NCI-H748 treated with DMSO at 0.1 percent for 48 hours (cell line): ENCODE measurements at places on chromosomes 16 and 17.

DNA sequence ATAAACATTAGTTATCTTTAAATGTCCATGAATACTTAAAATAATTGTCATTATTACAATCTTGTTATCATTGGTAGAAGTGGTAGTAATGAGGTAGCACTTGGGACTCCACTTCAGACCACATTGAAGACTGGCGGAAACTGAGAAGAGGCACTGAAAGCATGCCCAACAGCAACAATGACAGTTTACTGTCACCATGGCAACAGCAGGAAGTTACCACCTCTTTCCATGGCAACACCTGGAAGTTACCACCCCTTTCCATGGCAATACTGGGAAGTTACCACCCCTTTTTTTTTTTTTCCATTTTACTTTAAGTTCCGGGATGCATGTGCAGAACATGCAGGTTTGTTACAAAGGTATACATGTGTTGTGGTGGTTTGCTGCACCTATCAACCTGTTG is 494.9 kb upstream of the RBFOX1 start:
- DNase-seq, result no peak

GRCh38 chr17:78563189-78564145 is 13.7 kb downstream of the DNAH17 start:
- no peak for DNase-seq

DNA sequence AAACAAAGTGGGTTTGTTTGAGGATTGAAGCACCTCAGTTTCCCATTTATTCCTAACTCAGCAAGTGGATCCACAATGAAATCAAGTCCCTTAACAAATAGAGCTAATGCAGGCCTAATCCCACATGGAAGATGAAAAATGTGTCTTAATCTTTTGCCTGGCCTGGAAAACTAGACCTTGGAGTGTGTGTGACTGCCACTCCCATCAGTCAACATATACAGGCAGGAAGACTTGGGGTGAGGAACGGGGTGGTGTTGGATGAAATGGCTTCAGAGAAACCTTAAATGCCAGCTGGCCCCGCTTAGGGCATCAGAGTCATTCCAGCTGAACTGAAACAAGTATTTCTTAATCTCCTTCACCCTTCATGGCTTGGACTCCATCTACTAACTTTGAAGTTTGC is 269.5 kb downstream of the MAF start:
- DNase-seq, result no peak

- DNase-seq, result no peak
Measured at GRCh38 chr16:5026664-5027063, 7.1 kb downstream of the NAGPA start.

- no peak for DNase-seq
Measured at GRCh38 chr17:38498353-38498752, 70.1 kb downstream of the ARHGAP23 start.

- no peak for DNase-seq
Measured at GRCh38 chr17:12522336-12522735, 143.4 kb upstream of the MYOCD start.

GRCh38 chr16:86244936-86245335 is 265.4 kb upstream of the FOXF1 start:
- no peak for DNase-seq

- no peak for DNase-seq
Measured at GRCh38 chr16:85341972-85342695, 229.9 kb upstream of the CIBAR2 start.

DNA sequence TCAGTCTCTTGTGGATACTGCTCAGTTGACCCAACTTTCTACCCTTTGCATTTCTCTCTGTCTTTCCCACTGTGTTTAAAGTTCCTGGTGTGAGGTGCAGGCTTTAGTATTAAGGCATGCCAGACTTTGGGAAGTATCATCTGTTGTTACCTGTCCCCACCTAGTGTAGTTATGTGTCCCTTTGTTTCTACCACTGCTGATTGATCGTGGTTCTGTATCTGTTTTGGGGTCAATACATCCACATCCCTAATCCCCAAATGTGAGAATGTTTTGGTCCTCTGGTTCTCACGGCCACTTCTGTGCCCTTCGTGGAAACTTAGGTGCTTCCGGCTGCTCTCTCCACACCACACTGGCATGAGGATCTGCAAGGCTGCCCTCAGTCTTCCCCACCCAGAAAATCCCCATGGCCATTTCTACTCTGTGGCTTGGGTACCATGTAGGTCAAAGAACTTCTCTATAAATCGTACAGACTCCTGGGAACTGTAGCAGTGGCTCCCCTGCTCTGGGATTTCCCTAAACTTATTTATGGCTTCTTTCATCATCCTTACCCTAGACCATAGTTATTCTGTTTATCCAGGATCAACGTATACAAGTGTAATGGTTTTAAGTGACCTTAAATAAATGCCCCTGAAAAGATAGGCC is 443.2 kb downstream of the XYLT1 start:
- no peak for DNase-seq

DNA sequence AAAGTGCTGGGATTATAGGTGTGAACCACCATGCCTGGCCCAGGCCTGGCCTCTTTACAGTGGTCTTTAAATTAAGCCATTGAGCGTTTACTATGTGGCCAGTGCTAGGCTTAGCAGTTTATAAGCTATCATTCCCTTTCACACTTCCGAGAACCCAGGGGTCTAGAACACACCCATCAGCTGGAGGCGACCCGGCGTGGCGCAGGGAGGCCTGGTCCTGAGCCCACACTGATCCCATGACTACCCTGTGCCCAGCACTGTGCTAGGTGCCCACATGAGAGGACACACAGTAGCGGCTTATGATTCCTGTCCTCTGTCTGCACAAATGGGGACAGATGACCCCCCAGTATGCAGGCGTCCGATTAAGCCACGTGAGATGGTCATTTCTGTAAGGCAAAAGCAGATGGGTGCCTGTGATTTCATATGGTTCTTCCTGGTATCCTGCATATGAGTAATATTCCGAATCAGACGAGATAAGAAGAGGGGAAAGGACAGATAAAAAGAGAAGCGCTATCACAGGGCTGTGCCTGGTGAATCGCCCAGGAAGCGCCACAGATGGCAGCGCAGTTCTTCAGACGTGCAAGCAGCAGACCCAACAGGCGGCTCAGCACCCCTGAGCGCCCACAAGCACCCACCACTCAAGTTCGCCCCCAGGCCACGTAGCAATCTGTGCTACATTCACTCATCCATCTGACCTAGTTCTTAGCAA is 5.3 kb downstream of the OSGIN1 start:
- DNase-seq, result no peak

DNA sequence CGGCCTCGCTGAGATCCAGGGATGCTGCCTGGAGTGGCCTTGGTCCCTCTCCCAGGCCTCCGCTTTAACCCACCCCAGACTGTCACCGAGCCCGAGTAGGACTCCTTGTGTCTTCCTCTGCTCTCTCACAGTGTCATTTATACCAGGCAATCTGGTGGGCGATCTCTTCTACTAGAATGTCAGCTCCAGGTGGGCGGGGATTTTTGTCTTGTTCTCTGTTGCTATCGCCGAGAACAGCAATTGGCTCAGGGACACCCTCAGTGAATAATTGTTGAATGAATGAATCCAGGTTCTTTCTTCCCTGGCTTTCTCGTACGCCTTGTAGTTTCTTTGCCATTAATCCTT is 591 bp downstream of the DHX38 start:
- peak; percentile 25 for DNase-seq

DNA sequence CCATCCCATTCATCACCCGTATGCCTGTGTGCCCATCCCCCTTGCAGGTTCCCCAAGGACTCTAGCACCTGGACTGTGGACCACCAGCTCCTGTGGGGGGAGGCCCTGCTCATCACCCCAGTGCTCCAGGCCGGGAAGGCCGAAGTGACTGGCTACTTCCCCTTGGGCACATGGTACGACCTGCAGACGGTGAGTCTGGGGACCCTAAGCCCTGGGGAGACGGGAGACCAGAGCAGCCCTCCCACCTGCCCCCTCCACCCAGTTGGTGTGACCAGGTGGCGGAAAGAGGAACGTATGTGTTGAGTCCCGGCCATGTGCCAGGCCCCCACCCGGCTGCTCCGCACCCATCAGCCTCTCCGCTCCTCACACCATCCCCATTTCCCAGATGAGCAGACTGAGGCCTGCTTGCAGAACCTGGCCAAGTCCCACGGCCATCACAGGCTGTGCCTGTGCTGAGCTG is 15.6 kb downstream of the GAA start:
- no peak for DNase-seq

- DNase-seq, result peak; percentile 19
Measured at GRCh38 chr16:84062734-84063640, 20.4 kb upstream of the SLC38A8 start.

DNA sequence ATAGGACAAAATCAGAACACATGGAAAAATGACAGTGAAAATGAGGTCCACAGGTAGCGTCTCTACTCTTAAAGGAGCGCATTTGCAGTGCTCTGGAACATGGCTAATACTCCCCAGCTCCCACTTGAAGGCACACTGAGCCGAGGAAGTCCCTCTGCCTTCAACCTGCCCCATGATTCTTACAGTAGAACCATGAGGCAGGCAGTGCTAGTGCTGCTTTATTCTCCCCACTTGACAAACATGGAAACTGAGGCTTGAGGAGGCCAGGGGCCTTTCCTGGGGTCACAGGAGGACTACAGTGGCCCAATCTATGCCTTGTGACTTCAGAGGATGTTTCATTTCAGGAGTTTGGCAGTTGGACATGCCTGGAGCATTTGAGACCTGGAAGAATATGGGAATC is 244.1 kb upstream of the MAF start:
- no peak for DNase-seq

- peak; percentile 70 for DNase-seq
Measured at GRCh38 chr17:30021708-30022317, 80.4 kb downstream of the EFCAB5 start.

GRCh38 chr16:21302898-21303528 is 24.9 kb upstream of the CRYM start:
- DNase-seq, result no peak

- DNase-seq, result no peak
Measured at GRCh38 chr17:33509331-33509730, 216.2 kb upstream of the ASIC2 start.

GRCh38 chr16:2531696-2532493 is 687 bp upstream of the CEMP1 start:
- peak; percentile 68 for DNase-seq

GRCh38 chr17:1009229-1010085 is 12.5 kb downstream of the TIMM22 start:
- no peak for DNase-seq

DNA sequence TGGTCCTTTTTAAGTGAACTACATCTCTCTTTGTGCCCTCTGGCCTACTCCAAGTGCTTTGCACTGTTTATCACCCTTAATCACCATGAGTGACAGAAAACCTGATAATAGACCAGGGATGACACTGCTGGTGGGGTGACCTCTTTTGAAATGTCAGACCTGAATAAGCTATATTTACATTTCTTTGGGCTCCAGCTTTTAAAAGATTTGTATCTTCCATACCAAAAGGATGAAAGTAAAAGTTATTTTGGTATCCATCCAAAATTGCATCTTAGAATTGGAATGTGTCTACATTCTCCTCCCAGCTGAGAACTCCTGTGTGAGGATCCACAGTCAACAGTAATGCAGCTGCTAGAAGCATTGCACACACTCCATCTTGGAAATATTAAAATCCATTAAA is 370.0 kb downstream of the CDH11 start:
- DNase-seq, result no peak

DNA sequence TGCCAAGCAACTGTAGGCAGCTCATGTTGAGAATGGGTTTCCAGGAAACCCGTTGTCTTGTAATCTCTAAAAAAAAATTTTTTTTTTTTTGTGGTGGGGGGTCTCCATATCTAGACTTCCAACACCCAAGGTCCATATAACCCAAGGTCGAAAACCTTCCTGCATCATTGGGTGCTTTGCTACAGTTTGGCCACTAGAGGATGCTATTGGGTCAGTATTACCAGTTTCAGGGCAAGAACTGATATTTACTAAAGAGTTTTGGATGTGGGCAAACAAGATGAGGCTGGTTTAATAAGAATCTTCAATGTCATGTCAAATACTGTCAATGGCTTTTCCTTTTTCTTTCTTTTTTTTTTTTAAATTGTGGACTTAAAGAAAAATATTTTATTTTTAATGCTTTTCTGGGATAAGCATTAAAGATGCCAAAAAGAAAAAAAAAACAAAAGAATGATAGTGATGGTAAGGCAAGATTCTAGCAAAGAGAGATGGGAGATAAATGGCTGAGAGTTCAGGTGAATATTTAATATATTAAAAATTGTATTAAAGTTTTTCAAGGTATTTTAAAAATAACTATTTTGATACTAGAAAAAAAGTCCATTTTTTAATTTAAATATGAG is 62.2 kb downstream of the DHRS7C start:
- DNase-seq, result peak; percentile 40

GRCh38 chr17:57953219-57953618 is 2.0 kb downstream of the CUEDC1 start:
- no peak for DNase-seq

DNA sequence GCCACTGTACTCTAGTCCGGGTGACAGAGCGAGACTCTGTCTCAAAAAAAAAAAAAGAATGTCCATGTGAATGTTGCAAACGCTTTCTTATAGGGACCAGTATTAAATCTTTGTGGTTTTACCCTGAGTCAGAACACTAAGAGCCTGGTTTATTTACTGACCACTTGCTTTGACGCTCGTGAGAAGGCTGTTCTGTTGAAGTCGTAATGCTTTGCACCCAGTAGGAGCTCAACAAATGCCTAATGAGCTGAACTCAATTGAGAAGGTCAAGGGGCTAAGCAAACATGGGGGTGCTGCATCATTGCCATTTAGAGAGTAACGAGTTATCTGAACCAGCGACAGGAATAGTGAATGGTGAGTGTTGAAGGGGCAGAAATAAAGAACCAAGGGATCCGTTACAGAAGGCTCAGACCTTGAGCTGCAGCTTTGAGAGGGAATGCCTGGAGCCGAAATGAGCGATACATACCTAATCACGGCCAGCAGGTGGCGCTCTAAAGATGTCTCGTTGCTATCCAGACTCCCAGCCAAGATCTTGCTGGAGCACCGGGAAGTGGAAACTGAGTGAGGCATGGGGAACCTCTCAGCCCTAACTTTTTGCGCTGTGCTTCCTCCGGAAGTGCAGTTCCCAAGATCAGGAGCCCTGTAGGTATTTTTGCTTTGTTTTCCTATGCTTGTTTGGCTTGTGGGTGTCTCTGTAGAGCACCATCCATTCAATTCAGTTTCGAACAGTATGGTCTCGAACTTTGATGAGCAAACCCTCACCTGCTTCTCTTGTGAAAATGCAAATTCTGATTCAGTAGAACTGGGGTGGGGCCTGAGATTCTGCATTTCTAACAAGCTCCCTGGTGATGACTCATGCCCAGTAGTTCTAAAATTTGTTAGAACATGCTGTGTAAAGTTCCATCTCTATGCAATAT is 12.6 kb upstream of the RNF222 start:
- peak; percentile 90 for DNase-seq

DNA sequence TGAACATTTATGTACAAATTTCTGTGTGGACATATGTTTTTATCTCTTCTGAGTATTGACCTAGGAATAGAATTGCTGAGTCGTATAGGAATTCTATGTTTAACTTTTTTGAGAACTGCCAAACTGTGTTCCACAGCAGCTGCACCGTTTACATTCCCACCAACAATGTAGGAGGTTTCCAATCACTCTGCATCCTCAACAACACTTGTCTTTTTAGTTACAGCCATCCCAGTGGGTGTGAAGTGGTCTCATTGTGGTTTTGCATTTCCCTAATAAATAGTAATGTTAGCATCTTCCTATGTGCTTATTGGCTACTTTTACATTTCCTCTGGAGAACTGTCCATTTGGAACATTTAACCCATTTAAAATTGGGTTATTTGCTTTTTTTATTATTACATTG is 36.6 kb upstream of the NACA2 start:
- DNase-seq, result no peak

- DNase-seq, result no peak
Measured at GRCh38 chr17:37292429-37293139, 83.2 kb upstream of the C17orf78 start.

GRCh38 chr16:77273-77806 is 685 bp upstream of the MPG start:
- DNase-seq, result no peak
